CD4-positive, alpha-beta memory T cell (primary cell): ENCODE measurements at places on chromosomes 7 and 10.

- H3K4me3 ChIP-seq, result no peak overlapping the region
- no peaks in the 10 kb centered on the region for H3K4me1 ChIP-seq
- no peak for DNase-seq
- no peak overlapping the region for H3K27ac ChIP-seq
Observed at GRCh38 chr7:4556868-4557793, 125.0 kb upstream of the FOXK1 start.

GRCh38 chr7:139654276-139655181, 123.3 kb downstream of the HIPK2 start:
- H3K27me3 ChIP-seq, result no peaks in the 10 kb centered on the region
- H3K4me3 ChIP-seq, result no peak overlapping the region
- H3K27ac ChIP-seq, result no peak overlapping the region
- H3K36me3 ChIP-seq, result no peaks in the 10 kb centered on the region
- no peak for DNase-seq

DNA sequence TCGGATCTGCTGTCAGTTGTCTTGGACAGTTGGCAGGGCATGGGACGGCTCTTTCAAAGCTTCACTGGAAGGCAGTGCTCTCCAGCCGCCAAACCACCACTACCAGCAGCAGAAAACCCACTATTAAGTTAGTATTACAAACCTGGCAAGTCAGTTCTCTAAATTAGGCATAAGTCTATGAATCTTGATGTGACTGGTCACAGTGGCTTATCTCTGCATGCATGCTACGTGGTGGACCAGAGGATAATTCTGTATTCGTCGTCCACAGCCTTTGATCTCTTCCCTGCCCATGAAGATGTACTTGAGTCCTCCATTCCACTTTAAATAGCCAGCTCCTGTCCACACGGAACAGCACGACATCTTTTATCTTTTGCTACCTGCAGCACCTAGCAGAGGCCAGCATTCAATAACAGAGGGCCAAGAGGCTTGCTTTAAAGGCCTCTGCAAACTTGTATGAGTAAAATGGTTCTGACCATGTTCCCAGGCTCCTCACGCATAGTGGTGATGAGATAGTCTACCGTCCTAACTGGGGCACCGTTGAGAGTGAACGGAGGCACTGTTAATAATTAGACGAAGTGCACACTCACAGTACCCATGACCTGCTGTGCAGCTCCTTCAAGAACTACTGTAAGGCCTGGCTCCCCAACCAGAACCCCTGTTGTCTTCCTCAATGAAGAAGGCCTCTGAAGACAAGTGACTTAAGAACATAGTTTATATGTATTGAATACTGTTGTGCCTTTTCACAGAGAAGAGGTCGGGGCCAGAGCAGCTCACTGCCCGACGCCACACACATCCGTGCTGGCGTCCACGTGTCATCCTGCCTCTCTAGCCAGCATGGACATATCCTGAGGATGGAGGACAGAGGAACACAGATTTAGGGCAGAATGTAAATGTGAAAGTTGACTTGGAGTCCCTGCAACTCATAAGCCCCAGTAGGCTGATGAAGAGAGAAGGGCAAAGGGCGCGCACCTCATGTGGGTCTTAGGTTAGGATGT, 1.0 kb downstream of the GPR146 start:
- H3K27ac ChIP-seq, result peak overlapping the region; percentile 55
- DNase-seq, result no peak

DNA sequence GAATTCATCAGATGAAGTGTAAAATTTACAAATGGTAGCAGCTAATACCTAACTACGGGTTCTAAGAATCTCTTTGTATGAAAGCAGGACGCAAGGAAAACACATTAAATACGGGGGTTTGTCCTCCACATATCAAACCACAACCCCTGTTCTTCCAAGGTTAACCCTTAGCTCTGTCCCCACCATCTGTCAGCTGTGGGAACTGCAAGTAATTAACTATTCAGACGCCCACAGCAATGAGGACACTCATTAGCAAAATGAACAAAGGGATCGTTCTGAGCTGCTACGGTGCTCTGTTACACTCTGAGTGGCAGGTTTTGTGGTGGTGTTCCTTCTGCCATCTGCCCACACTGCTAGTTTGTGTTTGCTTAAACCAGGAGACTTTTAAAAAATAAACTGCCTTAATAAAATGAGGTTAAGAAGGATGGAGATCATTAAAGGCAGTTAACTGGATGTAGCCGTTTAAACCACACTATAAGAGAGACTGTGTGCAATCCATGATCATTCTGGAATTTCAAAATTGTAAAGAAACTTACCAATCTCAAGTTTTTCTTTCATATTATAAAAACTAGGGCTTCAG, 51.4 kb downstream of the C10orf67 start:
- peak; percentile 19 for DNase-seq
- no peaks in the 10 kb centered on the region for H3K4me1 ChIP-seq
- H3K4me3 ChIP-seq, result no peak overlapping the region
- H3K27me3 ChIP-seq, result no peaks in the 10 kb centered on the region
- no peak overlapping the region for H3K27ac ChIP-seq

- no peaks in the 10 kb centered on the region for H3K27me3 ChIP-seq
- no peak for DNase-seq
- no peaks in the 10 kb centered on the region for H3K4me1 ChIP-seq
Observed at GRCh38 chr10:66627156-66627555, 298.7 kb upstream of the LRRTM3 start.

GRCh38 chr10:112082120-112082519, 101.4 kb downstream of the GPAM start:
- H3K4me1 ChIP-seq, result no peaks in the 10 kb centered on the region
- H3K4me3 ChIP-seq, result no peak overlapping the region
- no peak overlapping the region for H3K27ac ChIP-seq
- no peak for DNase-seq
- no peaks in the 10 kb centered on the region for H3K36me3 ChIP-seq

DNA sequence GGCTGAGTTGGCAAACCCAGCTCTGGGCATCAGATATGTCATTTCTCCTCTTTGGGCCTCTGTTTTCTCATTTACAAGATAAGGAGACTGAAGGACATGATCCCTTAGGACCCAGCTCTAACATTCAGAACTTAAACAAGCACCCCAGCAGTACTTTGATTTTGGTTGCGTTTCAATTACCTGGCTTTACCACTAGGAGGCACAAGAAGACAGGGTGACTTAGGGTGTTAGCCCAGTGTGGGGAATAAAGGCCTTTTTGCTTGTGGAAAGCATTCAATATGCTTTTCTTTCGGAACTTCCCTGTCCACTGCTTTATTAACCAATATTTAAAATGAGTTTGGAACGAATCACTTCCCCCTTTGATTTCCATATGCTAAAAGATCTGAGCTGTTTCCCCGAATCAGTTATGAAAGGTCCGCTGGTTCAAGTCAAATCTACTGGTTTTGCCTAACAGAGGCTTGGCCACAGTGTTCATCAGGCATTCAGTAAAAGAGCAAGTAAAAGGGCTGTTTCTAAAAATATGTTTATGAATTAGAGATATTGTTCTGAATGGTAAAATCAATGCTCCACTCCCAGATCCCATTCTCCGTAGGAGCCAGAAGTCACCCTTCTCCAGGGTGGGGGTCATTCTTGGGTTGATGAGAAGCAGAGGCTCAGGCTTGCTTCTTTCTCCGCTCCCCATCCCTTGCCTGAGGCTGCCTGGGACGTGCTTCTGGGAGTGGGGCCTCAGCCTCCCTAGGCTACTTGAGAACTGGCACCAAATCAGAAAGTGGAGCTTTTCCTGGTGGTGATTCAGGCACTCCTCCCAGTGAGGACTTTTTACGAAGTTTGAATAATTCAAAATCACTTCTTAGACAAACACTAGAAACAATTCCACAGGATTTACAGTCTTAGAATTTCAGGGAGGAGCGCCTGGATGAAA, 105.5 kb downstream of the MYOF start:
- no peaks in the 10 kb centered on the region for H3K36me3 ChIP-seq
- H3K27me3 ChIP-seq, result no peaks in the 10 kb centered on the region
- peak; percentile 69 for DNase-seq
- peaks cover 11% of the 10 kb centered on the region for H3K4me1 ChIP-seq
- H3K27ac ChIP-seq, result no peak overlapping the region

- peaks cover 3% of the 10 kb centered on the region for H3K36me3 ChIP-seq
- DNase-seq, result no peak
- H3K4me3 ChIP-seq, result no peak overlapping the region
- no peak overlapping the region for H3K27ac ChIP-seq
Observed at GRCh38 chr10:61931620-61932332, 30.3 kb downstream of the ARID5B start.

GRCh38 chr7:26429168-26429567, 137.5 kb downstream of the SNX10 start:
- no peaks in the 10 kb centered on the region for H3K36me3 ChIP-seq
- no peak overlapping the region for H3K27ac ChIP-seq
- H3K4me1 ChIP-seq, result no peaks in the 10 kb centered on the region

DNA sequence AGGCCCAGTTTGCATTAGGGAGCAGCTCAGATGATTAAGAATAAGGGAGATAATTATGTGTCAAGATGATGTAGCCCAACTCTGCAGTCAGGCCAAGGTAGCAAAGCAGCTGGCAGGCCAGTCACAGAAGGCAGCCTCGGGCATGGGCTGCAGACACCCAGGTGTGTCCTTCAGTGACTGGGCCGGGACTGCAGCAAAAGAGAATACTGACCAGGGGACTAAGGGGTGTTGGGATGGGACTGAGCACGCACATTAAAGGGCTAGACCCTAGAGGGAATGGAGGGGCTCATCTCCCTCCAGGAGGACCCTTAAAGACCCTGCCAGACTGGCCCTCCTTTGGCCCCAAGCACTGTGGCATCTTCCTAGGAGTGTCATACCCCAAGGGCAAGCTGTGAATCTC, 38.7 kb downstream of the PAX2 start:
- no peaks in the 10 kb centered on the region for H3K4me1 ChIP-seq
- no peak overlapping the region for H3K4me3 ChIP-seq
- no peaks in the 10 kb centered on the region for H3K27me3 ChIP-seq
- no peak overlapping the region for H3K27ac ChIP-seq

DNA sequence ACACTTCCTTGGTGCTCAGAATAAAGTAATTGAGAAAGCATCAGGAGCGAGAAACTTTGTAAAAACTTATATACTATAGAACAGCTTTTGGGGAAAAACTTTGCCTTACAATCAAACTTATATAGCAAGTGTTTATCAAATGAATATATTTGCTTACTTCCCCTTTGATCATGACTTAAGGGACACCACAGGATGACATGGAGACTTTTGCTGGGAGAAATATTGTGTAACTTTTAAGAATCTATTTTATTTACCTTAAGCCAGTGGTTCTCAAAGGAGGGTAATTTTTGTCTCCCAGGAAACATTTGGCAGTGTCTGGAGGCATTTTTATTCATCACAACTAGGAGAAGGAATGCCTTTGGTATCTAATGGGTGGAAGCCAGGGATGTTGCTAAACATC, 173.8 kb upstream of the HABP2 start:
- H3K4me1 ChIP-seq, result peaks cover 11% of the 10 kb centered on the region
- H3K27me3 ChIP-seq, result no peaks in the 10 kb centered on the region
- DNase-seq, result no peak
- no peaks in the 10 kb centered on the region for H3K36me3 ChIP-seq

GRCh38 chr10:86958901-86959736, 720 bp downstream of the SNCG start:
- no peaks in the 10 kb centered on the region for H3K27me3 ChIP-seq
- no peaks in the 10 kb centered on the region for H3K36me3 ChIP-seq
- H3K4me3 ChIP-seq, result no peak overlapping the region
- no peak overlapping the region for H3K27ac ChIP-seq
- DNase-seq, result no peak

DNA sequence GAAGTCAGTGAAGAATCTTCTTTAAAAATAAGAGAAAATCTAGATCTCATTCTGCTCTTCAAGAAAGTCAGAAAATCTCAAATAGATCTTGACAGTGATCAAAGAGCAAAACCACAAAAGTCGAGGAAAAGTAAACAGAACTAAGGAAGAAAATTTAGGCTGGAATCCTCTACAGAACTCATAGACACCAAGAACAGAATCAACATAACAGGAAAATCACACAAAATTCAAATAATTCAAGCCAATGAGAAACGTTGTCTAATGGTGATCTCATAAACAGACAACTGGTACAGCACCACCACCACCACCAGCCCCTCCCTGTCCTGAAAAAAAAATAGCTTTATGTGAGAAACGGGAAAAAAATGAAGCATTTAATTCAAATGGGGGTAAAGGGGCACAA, 6.9 kb downstream of the ITGB1 start:
- H3K4me3 ChIP-seq, result no peak overlapping the region
- peaks cover 89% of the 10 kb centered on the region for H3K4me1 ChIP-seq
- DNase-seq, result no peak
- no peaks in the 10 kb centered on the region for H3K27me3 ChIP-seq

DNA sequence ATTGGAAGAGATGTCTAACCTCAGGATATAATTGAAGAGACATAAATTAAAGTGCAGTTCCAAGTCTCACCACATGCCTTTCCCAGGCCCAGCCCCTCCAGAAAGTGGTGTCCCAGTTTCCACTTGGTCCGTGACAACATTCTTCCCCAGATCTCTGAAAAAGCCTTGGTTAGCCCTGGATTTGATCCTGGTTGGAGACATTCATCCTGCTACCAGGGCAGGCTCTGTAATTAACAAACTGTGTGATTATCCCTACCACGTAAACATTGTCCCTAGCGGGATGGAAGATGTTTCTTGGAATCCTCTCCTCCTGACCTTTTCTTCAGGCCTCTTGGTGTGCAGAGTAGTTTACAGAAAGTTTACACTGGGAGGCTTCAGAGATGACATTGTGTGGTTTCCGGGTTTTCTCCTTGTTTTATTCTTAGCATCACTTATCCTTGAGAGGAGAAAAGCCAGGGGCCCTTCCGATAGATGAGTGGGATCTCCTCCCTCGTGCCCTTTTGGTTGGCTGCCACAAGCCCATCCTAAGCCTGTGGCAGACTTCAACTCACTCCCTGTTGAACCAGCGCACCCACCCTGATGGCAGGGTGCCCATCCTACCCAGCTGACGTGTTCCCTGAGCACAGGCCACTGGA, 83.8 kb downstream of the COL13A1 start:
- no peak overlapping the region for H3K27ac ChIP-seq
- no peaks in the 10 kb centered on the region for H3K36me3 ChIP-seq
- H3K4me3 ChIP-seq, result no peak overlapping the region

- H3K4me1 ChIP-seq, result peaks cover 48% of the 10 kb centered on the region
- no peaks in the 10 kb centered on the region for H3K27me3 ChIP-seq
- H3K4me3 ChIP-seq, result no peak overlapping the region
- no peak for DNase-seq
- peaks cover 8% of the 10 kb centered on the region for H3K36me3 ChIP-seq
Observed at GRCh38 chr7:151494298-151495284, 25.1 kb downstream of the RHEB start.

GRCh38 chr7:34128762-34129161, 223.4 kb downstream of the BMPER start:
- no peak overlapping the region for H3K27ac ChIP-seq
- DNase-seq, result no peak
- H3K27me3 ChIP-seq, result no peaks in the 10 kb centered on the region
- no peak overlapping the region for H3K4me3 ChIP-seq
- H3K36me3 ChIP-seq, result no peaks in the 10 kb centered on the region

- H3K27me3 ChIP-seq, result no peaks in the 10 kb centered on the region
- no peak for DNase-seq
- no peaks in the 10 kb centered on the region for H3K36me3 ChIP-seq
- H3K27ac ChIP-seq, result no peak overlapping the region
Observed at GRCh38 chr7:28533731-28534531, 121.6 kb downstream of the CREB5 start.
